ENCODE measurements at places on chromosomes 16 and 17.
A peak's percentile ranks its signal among the peaks of the same experiment; 100 is the strongest.

- DNase-seq, result no peak
These were observed 100.7 kb upstream of the AXIN2 start for GRCh38 chr17:65662196-65662595.

DNA sequence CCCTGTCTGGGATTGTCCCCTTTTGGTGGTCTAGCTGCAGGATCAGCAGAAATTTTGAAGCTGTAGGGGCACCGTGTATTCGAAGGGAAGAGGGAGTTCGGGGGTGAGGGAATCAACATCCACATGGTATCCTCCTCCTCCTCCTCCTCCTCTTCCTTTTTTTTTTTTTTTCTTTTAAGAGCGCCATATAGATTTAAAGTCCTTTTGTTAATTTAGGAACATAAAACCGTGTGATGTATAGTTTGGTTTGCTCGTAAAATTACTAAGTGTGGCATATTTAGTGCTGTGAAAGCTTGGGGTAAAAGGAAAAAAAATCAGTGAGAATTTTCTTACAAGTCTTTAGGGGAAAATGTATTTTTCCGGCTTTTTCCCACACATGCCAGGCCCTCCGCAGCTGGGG, 50.1 kb upstream of the GSE1 start:
- no peak for DNase-seq

DNA sequence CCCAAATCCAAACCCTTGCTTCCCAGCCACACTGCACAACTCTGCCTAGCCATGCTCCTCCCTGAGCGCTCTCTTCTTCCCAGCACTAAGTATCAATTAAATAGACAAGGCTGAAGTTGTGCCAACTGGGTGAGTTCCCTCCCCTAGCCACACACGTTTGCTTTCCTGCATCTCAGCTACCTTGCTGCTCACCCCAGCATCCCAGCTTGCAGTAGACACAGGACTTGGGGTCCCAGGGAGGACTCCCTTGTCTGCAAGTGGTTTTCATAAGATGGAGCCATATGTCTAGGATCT, 4.9 kb downstream of the CCDC182 start:
- no peak for DNase-seq

GRCh38 chr16:3025032-3026002, 1.5 kb downstream of the THOC6 start:
- no peak for DNase-seq

- no peak for DNase-seq
These were observed 86.7 kb downstream of the RMI2 start for GRCh38 chr16:11431915-11432465.

- no peak for DNase-seq
These were observed 251.2 kb upstream of the ELAC2 start for GRCh38 chr17:13268791-13269595.

DNA sequence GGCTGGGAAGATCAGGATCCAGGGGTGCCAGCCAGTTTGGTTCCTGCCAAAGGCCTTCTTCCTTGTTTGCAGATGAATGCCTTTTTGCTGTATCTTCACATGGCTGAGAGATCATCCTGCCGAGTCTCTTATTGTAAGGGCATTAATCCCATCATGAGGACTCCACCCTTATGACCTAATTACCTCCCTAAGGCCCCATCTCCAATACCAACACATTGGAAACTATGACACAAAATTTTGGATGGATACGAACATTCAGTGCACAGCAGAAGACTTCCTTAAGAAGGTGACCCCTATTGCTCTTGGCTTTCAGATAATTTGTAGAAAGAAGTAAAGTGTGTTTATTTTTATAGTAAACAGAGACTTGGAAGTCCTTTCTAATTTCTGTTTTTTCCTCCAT, 1164.7 kb upstream of the CDH8 start:
- DNase-seq, result no peak

DNA sequence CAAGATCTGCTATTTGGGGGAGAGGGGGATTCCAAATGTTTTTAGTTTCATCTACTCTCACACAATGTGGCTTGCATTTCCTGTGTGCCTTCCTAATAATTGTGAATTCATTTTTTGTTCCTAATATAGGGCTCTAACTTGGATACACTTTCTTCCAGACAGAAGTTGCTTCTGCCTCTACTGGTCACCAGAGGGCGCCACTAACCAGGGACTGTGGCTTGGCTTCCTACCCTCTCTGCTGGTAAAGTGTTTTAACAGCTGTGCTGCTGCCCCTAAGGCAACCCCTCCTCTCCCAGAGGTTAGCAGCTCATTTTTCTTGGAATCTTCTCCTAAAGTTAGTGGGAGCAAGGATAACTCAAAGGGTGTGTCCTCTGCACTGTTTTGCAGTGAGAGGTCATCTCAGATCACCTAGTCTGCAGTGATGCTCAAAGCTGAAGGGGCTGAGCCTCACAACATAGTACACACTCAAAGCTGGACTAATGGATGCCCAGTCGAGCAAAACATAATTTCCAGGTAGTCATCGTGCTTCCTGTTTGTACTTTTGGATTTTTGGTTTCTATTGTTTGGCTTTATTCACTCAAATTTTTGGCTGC, 5.0 kb upstream of the PRSS54 start:
- peak; percentile 18 for DNase-seq

DNA sequence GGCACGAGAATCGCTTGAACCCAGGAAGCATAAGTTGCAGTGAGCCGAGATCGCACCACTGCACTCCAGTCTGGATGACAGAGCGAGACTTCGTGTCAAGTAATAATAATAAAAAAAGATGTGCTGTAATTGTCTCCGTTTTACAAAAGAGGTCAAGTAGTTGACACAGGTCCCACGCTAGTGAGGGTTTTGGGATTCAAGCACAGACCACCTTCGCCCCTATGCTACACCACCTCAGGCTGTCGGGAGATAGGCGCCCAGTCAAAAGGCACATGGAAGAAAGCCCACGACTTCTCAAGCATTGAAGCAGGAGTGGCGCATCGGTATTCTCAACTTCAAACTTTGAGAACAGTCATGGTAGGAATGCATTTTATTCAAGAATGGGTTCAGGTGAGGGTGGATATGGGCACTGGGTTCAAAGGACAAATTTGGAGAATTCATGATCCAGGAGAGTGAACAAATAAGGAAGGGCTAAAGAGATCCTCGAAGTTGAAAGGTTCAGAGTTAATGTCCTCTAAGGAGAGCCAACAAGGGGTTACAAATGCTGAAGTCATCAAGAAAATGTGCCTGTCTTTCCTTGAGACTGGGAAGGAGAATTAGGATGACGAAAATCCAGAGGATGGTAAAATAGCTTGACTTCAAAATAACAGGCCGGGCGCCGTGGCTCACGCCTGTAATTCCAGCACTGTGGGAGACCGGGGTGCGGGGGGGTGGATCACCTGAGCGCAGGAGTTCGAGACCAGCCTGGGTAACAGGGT, 1.4 kb upstream of the AMZ2 start:
- no peak for DNase-seq

- DNase-seq, result no peak
These were observed 26.8 kb upstream of the AXIN2 start for GRCh38 chr17:65588181-65588808.

GRCh38 chr16:19771796-19772195, 53.7 kb downstream of the IQCK start:
- no peak for DNase-seq

DNA sequence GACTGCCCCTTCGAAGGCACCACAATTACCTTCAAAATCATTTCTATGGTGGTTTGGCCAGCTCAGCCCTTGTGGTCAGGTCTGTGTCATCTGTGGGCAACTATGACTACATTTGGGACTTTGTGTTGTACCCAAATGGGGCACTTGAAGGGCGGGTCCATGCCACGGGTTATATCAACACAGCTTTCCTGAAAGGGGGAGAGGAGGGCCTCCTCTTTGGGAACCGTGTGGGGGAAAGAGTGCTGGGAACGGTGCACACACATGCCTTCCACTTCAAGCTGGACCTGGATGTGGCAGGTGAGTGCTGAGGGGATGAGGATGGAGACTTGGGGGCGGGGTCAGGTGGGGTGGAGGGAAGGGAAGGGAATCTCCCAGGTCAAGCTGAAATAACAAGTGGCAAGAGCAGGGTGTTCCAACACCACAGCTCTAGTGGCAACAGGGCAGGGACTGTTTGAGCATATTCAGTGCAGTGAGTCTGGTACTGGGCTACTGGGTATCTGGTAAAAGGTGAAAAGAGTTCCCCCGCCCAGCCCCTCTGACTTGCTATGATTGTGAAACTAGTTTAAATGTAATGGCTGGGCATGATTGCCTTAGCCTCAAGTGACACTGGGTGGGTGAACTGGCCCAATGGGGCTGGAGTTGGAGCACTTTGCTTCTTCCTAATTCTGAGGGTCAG, 1.7 kb downstream of the AOC2 start:
- DNase-seq, result peak; percentile 66

DNA sequence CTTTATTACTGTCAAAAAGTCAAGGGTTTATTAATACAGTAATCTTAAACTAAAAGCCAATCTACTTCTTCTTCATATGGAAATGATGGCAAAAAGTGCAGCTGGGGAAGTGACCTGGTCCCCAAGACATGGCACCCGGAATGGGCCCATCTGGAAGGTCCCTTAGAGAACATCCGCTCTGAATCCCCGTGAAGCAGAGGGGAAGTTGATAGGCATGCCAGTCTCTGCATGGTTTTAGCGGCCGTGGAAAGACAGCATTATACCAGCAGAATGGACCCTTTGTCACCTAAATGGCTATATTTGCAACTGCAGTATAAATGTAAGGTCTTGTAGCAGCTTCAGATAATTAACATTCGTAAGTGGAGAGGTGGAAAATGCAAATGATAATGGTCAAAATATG, 32.4 kb downstream of the COTL1 start:
- no peak for DNase-seq

GRCh38 chr17:74779501-74779900, 3.4 kb upstream of the NAT9 start:
- DNase-seq, result no peak

GRCh38 chr17:17763734-17764133, 73.1 kb downstream of the SREBF1 start:
- no peak for DNase-seq

- DNase-seq, result no peak
These were observed 260.7 kb upstream of the CA10 start for GRCh38 chr17:52419229-52419641.

DNA sequence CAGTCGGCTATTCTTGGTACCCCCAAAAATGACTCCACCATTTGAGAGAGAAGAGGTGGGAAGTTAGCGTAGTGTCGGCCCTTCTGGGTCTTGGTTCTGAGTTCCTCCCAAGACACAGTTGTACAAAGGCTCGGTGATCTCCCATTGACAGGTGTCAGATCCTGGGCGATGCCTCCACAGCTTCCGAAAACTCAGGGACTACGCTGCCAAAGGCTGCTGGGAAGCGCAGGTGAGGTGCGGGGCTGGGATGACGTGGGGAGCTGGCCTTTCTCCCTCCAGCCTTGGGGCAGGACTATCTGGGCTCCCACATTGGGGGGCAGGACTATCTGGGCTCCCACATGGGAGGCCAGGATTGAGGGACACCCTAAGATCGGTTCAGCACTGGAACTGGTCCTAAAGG, 10.4 kb downstream of the CCNF start:
- DNase-seq, result no peak

DNA sequence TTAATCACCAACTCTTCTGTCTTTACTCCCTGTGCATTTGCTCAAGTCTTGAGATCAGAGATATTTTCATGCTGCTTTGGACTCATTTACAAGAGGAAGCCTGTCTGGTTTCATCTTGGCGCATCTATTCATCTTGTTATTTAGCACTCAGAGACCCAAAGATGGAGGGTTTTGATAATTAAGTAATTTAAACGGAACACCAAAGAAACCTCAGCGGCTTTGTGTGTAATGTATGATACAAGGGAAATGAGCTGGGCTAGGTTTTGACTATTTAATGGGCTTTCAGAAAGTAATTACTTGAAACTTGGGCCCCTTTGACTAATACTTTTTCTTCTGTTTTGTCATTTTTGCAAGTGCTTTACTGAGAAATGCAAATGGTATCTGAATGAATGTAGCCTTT, 66.2 kb upstream of the CACNG3 start:
- DNase-seq, result peak; percentile 2

GRCh38 chr16:88530051-88530857, 39.9 kb upstream of the ZC3H18 start:
- DNase-seq, result no peak

GRCh38 chr16:30992931-30993816, 8.2 kb downstream of the HSD3B7 start:
- no peak for DNase-seq

- DNase-seq, result peak; percentile 84
These were observed 28.0 kb upstream of the MAF start for GRCh38 chr16:79628501-79628975.

- DNase-seq, result no peak
These were observed 12.6 kb upstream of the ASGR1 start for GRCh38 chr17:7191571-7192270.

DNA sequence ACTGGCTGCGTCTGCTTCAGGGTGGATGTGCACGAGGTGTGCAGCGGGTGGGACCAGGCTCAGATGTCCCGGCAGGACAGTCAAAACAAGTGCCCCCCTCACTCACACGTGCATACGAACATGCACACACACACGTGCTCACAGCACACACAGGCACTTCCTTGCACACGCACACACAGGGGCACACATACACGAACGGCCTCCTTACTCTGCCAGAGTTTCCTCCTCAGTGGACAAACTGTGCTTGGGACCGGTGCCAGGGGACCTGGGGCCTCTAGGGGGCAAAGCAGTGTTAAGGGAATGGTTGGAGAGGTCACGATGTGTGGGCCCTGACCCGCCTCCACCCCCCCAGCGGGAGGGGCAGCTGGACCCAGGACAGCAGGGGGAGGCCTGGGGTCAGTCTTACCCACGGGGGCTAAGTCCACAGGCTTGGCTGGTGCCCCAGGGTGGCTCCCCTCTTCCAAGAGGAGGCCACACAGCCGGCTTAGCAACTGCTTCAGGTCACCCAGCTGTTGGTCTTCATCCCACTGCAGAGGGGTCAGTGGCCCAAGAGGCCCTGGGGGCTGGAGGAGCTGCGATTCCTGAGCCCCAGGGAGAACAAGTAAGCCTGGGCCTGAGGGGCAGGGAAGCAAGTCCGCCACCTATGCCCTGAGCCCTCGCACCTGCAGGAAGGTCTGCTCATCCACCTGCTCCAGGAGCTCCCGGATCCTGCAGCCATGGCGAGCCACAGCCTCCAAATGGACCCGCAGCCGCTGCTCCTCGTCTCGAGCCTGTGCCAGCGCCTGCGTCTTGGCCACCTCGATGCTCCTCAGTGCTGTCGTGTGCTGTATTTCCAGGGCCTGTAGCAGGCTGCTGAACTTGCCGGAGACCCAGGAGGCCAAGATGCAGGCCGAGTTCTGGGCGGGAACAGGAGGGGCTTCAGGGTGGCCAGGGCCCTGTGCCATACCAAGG, 4.9 kb downstream of the TRIM65 start:
- no peak for DNase-seq

- no peak for DNase-seq
These were observed 344.8 kb downstream of the SNX29 start for GRCh38 chr16:12321311-12321842.

DNA sequence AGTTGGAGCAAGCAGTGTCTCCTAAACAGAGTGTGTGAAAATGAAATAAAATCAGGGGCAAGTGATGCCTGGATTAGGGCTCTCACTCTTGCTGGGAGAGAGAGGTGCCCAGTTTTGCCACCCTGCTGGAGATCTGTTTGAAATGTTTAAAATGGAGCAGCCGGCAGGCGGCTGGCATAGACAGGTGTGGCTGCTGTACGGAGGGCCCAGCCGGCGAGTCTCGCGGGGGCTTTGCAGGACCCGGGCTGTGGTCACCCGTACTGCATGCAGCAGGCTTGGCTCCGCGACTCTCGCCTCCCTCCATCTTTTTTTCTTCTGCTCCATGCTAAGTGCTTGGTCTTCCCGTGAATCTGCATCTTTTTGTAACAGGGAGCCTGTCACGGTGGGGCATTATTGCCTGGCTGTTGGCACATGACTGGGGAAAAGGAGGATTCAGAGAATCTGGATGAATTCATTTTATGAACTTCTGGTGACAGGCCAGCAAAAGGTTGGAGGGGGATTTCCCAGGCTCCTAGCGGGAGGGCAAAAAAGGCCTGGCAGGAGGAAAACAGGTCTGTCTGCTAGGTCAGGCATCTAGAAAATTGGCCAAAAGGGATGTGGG, 1.8 kb downstream of the ZNRF1 start:
- no peak for DNase-seq

Measured in stimulated activated CD4-positive, alpha-beta T cell treated with anti-CD3 and anti-CD28 coated beads, Interleukin-1b, Interleukin-23, amount 100 ng/mL, for 48 hours (primary cell).